ENCODE measurements at places on chromosomes 3 and 15.

GRCh38 chr3:105885256-105885655 is 16.4 kb upstream of the CBLB start:
- no peak for DNase-seq

DNA sequence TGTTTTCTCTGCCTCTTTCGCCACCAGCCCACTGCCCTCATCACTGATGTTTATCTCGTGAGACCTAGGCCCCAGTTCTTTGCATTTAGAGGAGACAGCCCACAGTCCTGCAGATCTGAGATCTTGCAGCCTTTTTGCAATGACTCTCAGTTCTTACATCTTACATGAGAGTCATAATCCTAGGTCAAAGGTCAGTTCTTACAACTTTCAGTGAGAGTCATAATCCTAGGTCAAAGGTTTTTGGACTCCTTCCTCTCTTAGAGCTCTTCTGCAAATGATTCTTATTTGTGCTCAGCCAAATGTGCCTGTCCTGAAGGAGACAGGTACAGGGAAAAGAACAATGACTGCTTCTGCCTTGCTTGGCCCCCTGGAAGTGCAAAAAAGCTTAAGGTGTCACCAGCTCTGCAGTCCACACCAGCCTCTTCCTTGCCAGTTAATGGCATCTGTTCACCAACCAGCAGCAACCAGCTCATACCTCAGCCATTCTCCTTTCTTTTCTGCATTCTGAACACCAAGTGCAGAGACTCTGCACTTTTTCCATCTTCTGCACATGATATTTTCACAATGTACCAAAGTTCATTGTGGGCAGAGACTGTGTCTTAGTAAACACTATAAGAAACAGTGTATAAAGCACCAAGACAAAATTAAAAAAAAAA is 67.1 kb downstream of the ABHD5 start:
- no peak for DNase-seq

- no peak for DNase-seq
Observed at GRCh38 chr3:171959532-171960089, 79.8 kb upstream of the FNDC3B start.

- no peak for DNase-seq
Observed at GRCh38 chr3:177882124-177882648, 654.0 kb upstream of the KCNMB2 start.

DNA sequence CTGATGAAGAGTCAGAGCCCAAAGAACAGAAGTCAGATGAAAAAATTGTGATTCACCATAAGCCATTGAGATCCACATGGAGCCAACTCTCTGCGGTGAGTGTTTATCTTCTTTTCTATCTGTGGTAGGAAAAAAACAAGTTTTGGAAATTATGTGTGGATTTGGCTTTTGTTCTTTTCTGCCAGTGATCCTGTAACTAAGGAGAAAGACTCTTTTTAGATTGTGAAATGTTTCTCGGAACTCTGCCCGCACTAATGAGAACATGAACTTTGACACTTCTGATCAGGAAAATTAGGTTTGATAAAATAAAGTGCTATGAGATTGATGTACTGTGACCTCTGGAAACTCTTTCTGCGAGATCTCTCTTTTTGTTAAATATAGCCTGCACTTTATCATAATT is 8.4 kb downstream of the ARHGEF26 start:
- DNase-seq = no peak

- no peak for DNase-seq
Observed at GRCh38 chr3:25287291-25287884, 140.7 kb upstream of the RARB start.

DNA sequence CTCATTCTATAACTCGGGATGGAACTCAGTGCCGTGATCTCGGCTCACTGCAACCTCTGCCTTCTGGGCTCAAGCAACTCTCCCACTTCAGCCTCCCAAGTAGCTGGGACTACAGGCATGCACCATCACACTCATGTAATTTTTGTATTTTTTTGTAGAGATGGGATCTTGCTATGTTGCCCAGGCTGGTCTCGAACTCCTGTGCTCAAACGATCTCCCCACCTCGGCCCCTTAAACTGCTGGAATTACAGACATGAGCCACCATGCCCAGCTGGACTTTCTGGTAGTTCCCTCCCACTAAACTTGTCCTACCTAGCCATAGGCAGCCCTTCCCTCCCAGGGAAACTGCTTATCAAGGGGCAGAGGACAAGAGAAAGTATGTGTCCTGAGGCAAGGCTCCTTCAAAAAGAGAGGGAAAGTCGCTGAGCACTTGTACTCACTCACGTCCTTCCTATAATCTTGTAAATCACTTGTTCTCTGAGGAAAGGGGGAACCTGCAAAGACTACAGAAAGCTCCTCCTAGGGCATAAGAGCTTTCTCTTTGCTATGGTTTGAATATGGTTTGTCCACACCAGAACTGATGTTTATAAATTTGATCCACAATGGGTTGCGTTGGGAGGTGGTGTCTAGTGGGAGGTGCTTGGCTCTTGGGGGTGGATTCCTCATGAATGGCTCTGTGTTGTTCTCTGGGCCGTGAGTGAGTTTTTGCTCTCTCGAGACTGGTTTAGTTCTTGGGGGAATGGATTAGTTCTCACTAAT is 13.6 kb upstream of the TBL1XR1 start:
- DNase-seq = no peak

DNA sequence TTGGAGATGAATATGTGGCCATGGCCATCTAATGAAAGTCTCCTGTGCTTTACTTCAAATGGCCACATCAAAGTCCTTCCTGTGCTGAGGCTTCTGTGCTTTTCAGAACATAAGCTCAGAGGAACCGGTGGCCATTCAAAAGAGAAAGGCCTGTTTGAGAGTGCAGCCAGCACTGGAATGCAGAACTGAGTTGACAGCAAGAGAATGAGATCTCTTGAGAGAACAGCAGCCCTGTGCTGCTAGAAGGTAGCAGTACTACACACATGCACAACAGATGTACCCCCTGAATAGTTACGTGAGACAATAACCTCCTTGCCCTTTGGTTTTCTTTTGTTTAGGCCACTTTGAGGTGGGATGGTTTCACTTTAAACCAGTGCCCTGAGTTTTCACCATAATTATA is 292.5 kb downstream of the PTPRG start:
- no peak for DNase-seq
